ENCODE measurements at places on chromosomes 11 and 22. TPM values are rescaled to one million over a fixed set of nuclear protein-coding genes. Genes with fewer than 3 reads are reported as not detected.

The TMEM134 gene
- 82.3 TPM for polyA plus RNA-seq

The SYT13 gene
- 12.8 TPM for polyA plus RNA-seq

The LAYN gene
- 5.0 TPM for polyA plus RNA-seq

The OTOG gene
- polyA plus RNA-seq = not detected

The SPA17 gene
- polyA plus RNA-seq = 7.9 TPM

The ZC3H12C gene
- 3.0 TPM for polyA plus RNA-seq

The NCF4 gene
- polyA plus RNA-seq = 3.6 TPM

The CASP1 gene
- polyA plus RNA-seq = 6.6 TPM

The HOATZ gene
- not detected for polyA plus RNA-seq

The RASSF10 gene
- 0.27 TPM for polyA plus RNA-seq

The PHRF1 gene
- 17.0 TPM for polyA plus RNA-seq

The OR5B17 gene
- polyA plus RNA-seq = not detected

The KRTAP5-11 gene
- not detected for polyA plus RNA-seq

The LAMTOR1 gene
- polyA plus RNA-seq = 124 TPM

The OR52E4 gene
- not detected for polyA plus RNA-seq

The PGA5 gene
- 3.6 TPM for polyA plus RNA-seq
